ENCODE measurements at places on chromosomes 2 and 18. TPM values are rescaled to one million over a fixed set of nuclear protein-coding genes. Genes with fewer than 3 reads are reported as not detected.
A peak's percentile ranks its signal among the peaks of the same experiment; 100 is the strongest.

The MAIP1 gene
- 24.7 TPM for total RNA-seq

DNA sequence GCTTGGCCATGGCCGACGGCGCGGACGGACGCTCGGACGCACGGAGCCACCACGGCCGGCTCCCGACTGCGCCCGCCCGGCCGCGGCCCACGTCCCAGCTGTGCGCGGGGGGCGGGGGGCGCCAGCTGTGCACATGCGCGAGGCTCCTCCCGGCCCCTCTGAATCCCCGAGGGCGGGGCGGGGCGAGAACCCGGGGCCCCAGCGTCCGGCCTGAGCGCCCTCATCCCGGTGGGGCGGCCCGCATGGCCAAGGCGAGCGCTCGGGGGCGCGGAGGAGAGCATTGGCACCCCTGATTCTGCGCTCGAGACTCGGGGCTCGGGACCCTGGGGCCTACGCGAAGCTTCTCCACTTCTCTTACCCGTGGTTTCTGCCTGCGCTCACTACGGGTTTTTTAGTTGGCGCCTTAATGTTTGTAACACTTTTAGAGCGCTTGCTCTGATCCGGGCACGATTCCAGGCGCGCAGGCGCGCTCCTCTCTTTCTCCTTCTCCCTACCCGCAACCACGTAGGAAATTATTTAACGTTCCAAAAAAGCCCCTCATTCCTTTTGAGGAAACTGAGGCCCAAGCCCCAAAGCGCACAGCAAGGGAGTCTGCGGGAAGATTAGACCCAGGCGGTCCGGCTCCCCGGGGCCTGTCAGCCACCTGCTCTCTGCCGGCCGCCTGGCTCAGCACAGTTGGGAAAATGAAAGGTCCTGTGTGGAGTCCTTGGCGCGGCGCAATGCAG is at the start of gene PXDN:
TSS of gene PXDN (minus strand) at position 70 of the 725 bp plus-strand sequence. CDS start at position 10, 60 bp downstream.
- DNase-seq, result no peak
- peaks cover 19% of the 10 kb centered on the region for H3K27me3 ChIP-seq
- H3K4me3 ChIP-seq, result peak within 1 kb of the TSS; percentile 69
- H3K36me3 ChIP-seq, result no peaks in the 10 kb centered on the region

GRCh38 chr2:74045454-74045853 is 60.7 kb downstream of the TET3 start:
- H3K36me3 ChIP-seq, result peaks cover 4% of the 10 kb centered on the region
- H3K27me3 ChIP-seq, result no peaks in the 10 kb centered on the region

DNA sequence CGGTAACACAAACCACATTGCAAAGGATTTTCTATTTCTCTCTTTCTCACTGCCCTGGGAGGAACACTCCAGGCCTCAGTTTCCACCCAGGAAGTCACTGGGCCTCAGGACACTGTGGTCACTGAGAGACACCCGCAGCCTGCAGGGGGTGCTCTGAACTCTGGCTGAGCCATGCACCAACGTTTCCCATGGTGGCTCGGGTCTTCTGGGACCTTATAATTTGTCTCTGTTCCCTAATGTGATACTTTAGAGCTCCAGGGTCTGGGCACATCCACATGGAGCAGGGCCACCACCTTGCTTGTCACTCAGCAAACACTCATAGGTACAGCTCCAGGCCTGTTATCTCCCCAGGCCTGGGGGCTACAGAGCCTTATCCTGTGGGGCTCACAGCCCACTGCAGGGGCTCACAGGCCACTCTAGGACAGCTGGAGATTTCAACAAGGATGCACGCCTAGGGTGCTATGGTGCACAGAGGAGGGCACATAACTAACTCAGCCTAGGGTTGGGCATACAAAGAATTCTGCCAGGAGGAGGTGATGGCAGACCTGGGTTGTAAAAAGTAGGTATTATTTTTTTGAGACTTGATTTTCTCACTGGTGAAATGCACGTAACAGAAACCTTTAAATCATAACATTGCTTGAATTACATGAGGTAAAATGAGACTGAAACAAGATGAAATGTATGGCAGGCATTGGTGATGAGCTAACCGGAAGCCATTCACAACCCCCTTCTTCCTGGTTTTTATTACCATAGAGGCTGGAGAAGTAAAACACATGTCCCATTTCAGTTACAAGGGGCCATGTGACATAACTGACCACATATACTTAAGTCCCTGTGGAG is 3.0 kb upstream of the HS1BP3 start:
- no peak overlapping the region for H3K4me3 ChIP-seq
- H3K36me3 ChIP-seq, result no peaks in the 10 kb centered on the region
- no peak for DNase-seq
- H3K4me1 ChIP-seq, result peaks cover 22% of the 10 kb centered on the region

The RRM2 gene
- 351 TPM for total RNA-seq

The NYAP2 gene
- not detected for total RNA-seq

GRCh38 chr2:113252047-113252590 is 26.6 kb downstream of the PAX8 start:
- peak overlapping the region; percentile 32 for H3K4me3 ChIP-seq
- H3K4me1 ChIP-seq, result peaks cover 68% of the 10 kb centered on the region
- H3K27ac ChIP-seq, result peak overlapping the region; percentile 77

DNA sequence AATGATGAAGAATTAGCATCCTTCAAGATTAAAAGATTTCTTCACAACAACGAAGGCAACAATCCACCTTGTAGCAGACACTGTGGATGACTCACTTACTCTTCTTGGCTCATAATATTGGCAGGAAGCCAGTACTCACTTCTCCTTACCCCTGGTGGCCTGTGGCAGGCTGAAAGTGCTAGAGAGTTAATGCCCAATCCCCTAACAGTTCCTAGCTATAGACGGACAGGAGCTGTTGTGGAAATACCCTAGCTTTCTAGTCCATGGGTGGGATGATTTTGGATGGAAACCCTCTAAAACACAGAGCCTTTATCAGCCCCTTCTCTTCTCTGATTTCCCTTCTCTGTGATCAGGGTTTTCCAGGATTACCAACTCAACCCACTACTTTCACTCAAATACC is 128.6 kb upstream of the NYAP2 start:
- no peaks in the 10 kb centered on the region for H3K4me1 ChIP-seq
- no peak overlapping the region for H3K4me3 ChIP-seq
- DNase-seq, result no peak

DNA sequence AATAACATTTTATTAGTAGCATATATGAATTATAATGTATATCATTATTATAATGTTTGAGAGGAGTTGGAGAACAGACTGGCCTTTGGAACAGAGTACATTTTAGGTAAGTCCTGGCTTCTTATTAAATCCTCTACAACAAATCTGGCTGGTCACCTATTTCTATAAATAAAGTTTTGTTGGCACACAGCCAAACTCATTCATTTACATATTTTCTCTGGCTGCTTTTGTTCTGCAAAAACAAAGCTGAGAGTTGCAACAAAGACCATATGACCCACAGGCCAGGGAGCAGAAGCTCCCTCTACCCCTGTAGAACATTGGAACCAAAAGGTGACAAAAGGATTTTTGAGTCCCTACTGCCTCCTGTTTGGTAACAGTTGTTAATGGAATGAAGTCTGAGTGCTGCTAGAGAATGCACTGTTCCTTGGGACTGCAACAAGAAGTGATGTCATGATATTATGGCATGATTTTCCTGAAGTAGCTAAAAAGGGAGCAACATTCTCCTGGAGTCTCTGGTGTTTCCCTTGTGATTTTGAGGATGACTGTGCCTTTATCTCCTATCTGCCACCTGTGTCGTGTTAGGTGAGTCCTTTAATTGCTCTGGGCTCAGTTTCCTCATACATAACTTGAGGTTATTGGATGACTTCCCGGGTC is 22.0 kb upstream of the SP9 start:
- H3K27me3 ChIP-seq, result peaks cover 47% of the 10 kb centered on the region
- H3K4me1 ChIP-seq, result no peaks in the 10 kb centered on the region
- no peak overlapping the region for H3K4me3 ChIP-seq
- no peak overlapping the region for H3K27ac ChIP-seq
- no peaks in the 10 kb centered on the region for H3K36me3 ChIP-seq

GRCh38 chr2:9358846-9359245 is 64.5 kb downstream of the ITGB1BP1 start:
- H3K27ac ChIP-seq, result no peak overlapping the region
- H3K27me3 ChIP-seq, result peaks cover 16% of the 10 kb centered on the region
- DNase-seq, result no peak
- no peaks in the 10 kb centered on the region for H3K4me1 ChIP-seq
- no peak overlapping the region for H3K4me3 ChIP-seq

DNA sequence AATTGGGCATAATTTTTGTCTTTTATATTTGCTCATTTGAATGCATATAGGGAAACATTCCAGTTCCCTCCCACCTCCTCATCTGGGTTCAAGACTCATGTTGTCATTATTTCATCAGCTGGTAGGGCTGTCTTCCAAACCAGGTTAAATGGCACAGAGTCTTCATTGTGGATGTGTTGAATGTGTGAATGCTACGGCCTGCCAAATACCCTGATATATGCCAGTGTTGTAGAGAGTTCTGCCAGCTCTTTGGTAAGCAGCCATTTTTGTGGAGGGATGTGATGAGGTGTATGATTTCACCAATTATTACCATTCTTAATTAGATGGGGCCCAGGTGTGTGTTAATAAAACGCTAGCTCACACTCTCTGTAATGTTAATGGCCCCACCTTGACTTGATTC is 121.7 kb downstream of the LYPD6B start:
- H3K27me3 ChIP-seq, result peaks cover 15% of the 10 kb centered on the region
- peaks cover 9% of the 10 kb centered on the region for H3K4me1 ChIP-seq
- no peak overlapping the region for H3K27ac ChIP-seq
- DNase-seq, result no peak

The CCBE1 gene
- total RNA-seq, result 0.02 TPM

The EMILIN1 gene
- total RNA-seq, result 1.5 TPM

GRCh38 chr2:69945941-69946340 is 15.5 kb downstream of the ASPRV1 start:
- H3K36me3 ChIP-seq, result peaks cover 27% of the 10 kb centered on the region
- peak overlapping the region; percentile 86 for H3K27ac ChIP-seq
- peaks cover 52% of the 10 kb centered on the region for H3K4me1 ChIP-seq
- no peak for DNase-seq

The TSHZ1 gene
- 13.5 TPM for total RNA-seq

GRCh38 chr2:8442833-8443486 is 238.9 kb upstream of the ID2 start:
- H3K27me3 ChIP-seq, result peaks cover 25% of the 10 kb centered on the region
- no peak overlapping the region for H3K4me3 ChIP-seq
- peaks cover 32% of the 10 kb centered on the region for H3K4me1 ChIP-seq
- no peaks in the 10 kb centered on the region for H3K36me3 ChIP-seq
- DNase-seq, result no peak

The ESPNL gene
- 0.05 TPM for total RNA-seq

The DCDC2C gene
- not detected for total RNA-seq

GRCh38 chr18:59842947-59843346 is 56.8 kb upstream of the PMAIP1 start:
- H3K36me3 ChIP-seq, result no peaks in the 10 kb centered on the region
- H3K4me3 ChIP-seq, result no peak overlapping the region
- no peak overlapping the region for H3K27ac ChIP-seq
- no peak for DNase-seq

The TLX2 gene
- total RNA-seq, result 1.2 TPM

- H3K27ac ChIP-seq, result no peak overlapping the region
- H3K4me1 ChIP-seq, result no peaks in the 10 kb centered on the region
- H3K4me3 ChIP-seq, result no peak overlapping the region
- peaks cover 25% of the 10 kb centered on the region for H3K36me3 ChIP-seq
- no peak for DNase-seq
Measured at GRCh38 chr18:9575558-9575957, 38.8 kb downstream of the PPP4R1 start.

The AUP1 gene
- 187 TPM for total RNA-seq

DNA sequence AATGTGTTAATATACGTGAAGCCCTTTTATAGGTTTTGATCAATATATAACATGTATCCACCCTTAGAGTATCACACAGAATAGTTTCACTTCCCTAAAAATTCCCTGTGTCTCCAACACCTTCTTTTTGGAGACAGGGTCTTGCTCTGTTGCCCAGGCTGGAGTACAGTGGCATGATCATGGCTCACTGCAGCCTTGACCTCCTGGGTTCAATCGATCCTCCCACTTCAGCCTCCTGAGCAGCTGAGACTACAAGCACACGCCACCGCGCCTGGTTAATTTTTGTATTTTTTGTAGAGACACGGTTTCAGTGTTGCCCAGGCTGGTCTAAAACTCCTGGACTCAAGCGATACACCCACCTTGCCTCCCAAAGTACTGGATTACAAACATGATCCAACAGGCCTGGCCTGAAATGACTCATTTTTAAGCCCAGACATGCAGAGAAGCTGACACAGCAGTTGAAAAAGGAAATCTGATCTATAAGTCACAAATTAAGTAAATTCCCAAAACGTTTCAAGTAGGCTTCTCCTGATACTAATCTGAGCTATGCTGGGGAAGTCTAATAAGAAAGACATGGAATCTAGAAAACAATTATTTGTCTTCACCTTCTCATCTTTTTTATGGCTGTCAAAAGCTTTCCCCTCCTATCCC is 2.9 kb downstream of the DUSP11 start:
- no peaks in the 10 kb centered on the region for H3K27me3 ChIP-seq
- H3K27ac ChIP-seq, result no peak overlapping the region
- H3K4me3 ChIP-seq, result no peak overlapping the region
- peaks cover 37% of the 10 kb centered on the region for H3K36me3 ChIP-seq

GRCh38 chr2:96927405-96928171 is 57.7 kb upstream of the SEMA4C start:
- H3K27me3 ChIP-seq, result peaks cover 15% of the 10 kb centered on the region
- no peak overlapping the region for H3K27ac ChIP-seq
- DNase-seq, result no peak
- H3K4me1 ChIP-seq, result peaks cover 13% of the 10 kb centered on the region

The CD207 gene
- not detected for total RNA-seq

- no peak overlapping the region for H3K27ac ChIP-seq
- no peaks in the 10 kb centered on the region for H3K27me3 ChIP-seq
- H3K4me1 ChIP-seq, result no peaks in the 10 kb centered on the region
- H3K36me3 ChIP-seq, result no peaks in the 10 kb centered on the region
Measured at GRCh38 chr2:19086231-19086651, 272.2 kb downstream of the OSR1 start.

The CBLN2 gene
- not detected for total RNA-seq

DNA sequence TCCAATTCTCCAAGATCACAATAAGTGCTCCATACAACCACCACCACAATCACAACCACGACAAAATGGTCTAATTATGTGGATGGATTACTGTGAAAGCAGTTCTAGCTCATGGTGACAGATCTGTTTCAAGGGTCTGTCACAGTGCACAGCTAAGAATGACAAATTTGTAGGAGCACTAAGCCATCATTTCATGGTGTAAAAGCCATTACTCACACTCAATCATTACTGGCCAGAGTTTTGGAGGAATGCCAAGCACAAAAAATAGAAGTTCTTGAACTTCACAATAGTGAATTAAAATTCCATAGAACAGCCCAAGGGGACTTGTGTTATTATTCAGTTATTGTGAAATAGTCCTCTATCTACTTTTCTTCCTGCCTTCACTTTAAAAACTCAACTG is 2.3 kb downstream of the CPS1 start:
- peaks cover 2% of the 10 kb centered on the region for H3K27me3 ChIP-seq
- H3K27ac ChIP-seq, result no peak overlapping the region
- no peaks in the 10 kb centered on the region for H3K36me3 ChIP-seq
- H3K4me3 ChIP-seq, result no peak overlapping the region

DNA sequence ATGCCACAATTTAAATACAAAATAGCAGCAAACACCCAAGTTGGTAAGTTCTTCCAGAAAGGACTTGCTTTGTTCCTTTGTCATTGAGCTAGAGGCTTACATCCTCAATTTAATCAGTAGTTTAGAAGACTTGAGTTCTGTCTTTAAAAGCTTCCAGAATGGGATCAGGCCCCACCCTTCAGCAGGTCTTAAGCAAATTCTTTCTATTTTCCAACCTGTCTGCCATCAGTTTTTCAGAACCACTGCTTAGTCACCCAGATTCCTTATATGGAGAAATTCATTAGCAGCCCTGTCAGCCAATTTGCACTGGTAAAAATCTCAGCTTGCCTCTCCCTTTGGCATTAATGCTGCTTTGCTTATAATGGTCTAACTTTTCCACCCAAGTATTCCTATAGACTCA is 263.6 kb upstream of the HNMT start:
- H3K27ac ChIP-seq, result no peak overlapping the region
- H3K36me3 ChIP-seq, result no peaks in the 10 kb centered on the region
- H3K4me3 ChIP-seq, result no peak overlapping the region
- no peaks in the 10 kb centered on the region for H3K27me3 ChIP-seq
- no peaks in the 10 kb centered on the region for H3K4me1 ChIP-seq
- no peak for DNase-seq

The AFF3 gene
- total RNA-seq, result 1.7 TPM

Data from activated T-helper 1 cell treated with anti-CD3 and anti-CD28 coated beads, Interleukin-12 subunit alpha, Interleukin-12 subunit beta, Interleukin-2, Interleukin-4 antibody, amounts not matched to agents 30 ng/mL and 10 ng/mL and 1 ng/mL, durations not matched to agents 14 hours and 24 hours and 36 hours (primary cell).